H1 (cell line): ENCODE measurements at places on chromosomes 6 and 20.

DNA sequence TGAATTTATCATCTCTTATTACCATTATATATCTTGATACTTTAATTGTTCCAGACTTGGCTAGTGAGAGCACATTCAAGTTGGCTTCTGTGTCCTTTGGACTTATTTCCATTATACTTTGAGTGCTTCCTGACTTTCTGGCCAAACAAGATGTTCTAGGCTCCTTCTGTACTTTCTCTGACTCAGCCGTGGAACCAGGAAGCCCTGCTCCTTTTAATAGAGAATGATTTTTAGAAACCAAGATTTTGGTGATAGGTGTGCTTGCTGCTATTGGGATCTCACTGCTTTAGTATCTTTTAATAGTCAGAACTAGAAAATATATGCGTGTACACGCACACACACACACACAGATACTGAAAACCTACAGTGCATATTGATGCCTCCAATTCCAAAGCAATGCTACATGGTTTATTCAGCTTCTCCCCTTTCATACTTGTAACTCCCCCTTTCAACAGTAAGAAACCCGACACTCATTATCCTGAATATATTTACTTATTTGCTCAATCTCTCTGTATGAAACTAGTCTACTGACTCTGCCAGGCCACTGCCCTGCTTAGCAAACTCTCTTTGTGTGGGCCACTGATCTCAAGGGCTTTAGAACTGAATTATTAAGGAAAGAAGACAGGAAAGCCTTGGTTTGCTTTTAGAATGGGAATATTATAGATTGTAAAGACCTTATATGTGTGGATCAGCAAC is 42.7 kb upstream of the EZR start:
- no peak for DNase-seq

GRCh38 chr6:49553384-49553783 is 2.9 kb downstream of the C6orf141 start:
- DNase-seq, result no peak

GRCh38 chr6:119067091-119067490 is 11.4 kb downstream of the FAM184A start:
- no peak for DNase-seq

- DNase-seq, result no peak
These were observed 47.2 kb downstream of the DUSP22 start for GRCh38 chr6:339480-339879.

DNA sequence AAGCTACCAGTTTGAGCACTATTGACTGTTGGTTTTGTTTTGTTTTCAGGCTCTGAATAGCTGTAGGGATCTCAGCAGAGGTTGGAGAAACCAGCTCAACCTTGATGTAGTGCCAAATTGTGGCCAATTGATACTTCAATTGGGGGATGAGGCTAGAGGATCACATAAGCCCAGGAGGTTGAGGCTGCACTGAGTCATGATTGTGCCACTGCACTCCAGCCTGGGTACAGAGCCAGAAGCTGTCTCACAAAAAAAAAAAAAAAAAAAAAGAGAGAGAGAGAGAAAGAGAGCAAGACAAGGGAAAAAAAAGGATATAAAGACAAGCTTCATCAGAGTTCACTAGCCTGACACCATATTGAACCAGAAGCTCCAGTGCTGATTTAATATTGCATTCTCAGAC is 702.1 kb downstream of the FRK start:
- no peak for DNase-seq

- DNase-seq, result no peak
These were observed 40.8 kb upstream of the CALHM6 start for GRCh38 chr6:116420341-116420740.

GRCh38 chr20:31870726-31871617 is 538 bp downstream of the TTLL9 start:
- DNase-seq, result peak; percentile 48

DNA sequence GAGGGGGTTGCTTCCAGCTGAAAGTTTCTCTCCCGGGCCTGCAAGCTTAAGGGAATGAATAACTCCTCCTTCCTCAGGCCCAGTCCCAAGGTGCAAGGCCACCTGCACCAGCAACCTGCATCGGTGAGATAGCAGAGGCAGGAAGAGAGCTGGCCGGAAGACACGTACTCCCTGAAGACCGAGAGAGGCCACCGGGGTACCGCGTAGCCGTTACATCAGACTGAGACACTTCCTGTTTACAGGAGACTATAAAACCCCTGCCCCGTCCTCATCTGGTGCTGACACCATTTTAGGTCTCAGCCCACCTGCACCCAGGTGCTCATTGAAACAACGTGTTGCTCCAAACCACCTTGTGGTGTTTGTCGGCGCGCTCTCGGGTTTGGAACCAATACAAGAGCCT is 60.5 kb upstream of the PRND start:
- no peak for DNase-seq

DNA sequence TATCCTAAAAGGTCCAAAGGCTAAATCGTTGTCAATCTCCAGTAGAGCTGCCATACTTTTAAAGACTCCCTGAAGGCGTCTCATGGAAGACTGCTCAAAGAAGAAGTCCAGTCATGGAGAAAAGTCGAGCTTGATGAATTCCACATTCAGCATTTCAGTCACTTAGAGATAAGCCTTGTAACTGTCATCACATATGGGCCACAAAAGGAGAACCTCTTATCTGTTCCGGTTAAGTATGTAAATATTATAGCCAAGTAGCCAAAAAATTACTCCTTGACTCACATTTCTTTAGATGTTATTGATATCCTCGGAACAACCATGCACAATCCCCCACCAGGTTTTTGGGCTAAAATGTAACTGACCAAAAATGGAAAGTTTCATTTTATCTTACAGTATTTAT is 9.8 kb upstream of the CNKSR3 start:
- DNase-seq, result no peak

- no peak for DNase-seq
These were observed 16.2 kb downstream of the HLA-DPB1 start for GRCh38 chr6:33091957-33092356.

DNA sequence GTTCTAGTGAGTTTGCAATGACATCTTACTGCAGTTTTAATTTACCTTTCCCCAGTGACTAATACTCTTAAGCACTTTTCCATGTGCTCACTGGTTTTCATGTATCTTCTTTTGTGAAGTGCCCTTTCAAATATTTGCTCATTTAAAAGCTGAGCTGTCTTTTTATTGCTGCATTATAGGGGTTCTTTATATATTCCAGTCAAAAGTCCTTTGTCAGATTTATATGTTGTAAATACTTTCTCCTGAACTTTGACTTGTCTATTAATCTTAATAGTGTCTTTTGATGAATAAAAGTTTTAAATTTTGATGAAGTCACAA is 50.2 kb upstream of the ELOVL5 start:
- no peak for DNase-seq

- no peak for DNase-seq
These were observed 62.9 kb upstream of the ZNF217 start for GRCh38 chr20:53656293-53657202.

GRCh38 chr20:10876558-10876957 is 202.8 kb upstream of the JAG1 start:
- no peak for DNase-seq

- no peak for DNase-seq
These were observed 91.7 kb downstream of the CLIC5 start for GRCh38 chr6:45923831-45924391.

- no peak for DNase-seq
These were observed 3.1 kb downstream of the CHMP4B start for GRCh38 chr20:33814238-33814712.

DNA sequence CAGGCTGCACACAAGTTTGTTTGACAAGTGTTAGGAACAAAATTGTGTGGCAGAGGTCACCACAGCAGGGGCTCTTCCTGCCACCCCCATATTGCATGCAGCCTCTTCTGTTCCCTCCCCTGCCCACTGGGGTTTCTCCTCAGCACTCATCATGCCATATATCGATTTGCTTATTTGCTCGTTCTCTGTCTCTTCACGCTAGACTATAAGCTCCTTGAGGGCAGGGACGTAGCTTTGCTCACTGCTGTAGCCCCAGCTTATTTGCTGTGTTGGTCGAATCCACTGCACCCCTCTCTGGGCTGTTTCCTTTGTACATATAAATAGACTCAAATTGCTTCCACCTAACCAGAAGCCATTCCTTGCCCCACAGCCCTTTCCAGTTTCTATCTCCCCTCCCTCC is 19.6 kb downstream of the MAS1 start:
- no peak for DNase-seq

DNA sequence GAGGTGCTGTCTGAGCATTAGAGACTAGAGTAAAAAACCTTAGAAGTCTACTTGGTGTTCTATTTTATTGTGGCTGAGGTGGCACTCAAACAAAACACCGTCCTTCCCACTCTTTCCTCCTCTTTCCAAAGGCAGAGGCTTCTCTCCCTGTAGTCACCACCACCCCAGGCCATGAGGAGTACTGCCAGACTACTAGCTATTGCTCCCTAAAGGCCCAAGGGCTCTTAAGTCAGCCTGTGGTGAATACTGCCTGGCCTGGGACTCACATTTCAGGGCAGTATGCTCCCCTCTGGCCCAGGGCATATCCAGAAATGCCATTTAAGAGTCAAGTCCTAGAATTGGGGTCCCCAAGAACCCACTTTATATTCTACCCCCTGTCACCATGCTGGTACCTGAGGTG is 309.7 kb upstream of the IMPG1 start:
- no peak for DNase-seq

DNA sequence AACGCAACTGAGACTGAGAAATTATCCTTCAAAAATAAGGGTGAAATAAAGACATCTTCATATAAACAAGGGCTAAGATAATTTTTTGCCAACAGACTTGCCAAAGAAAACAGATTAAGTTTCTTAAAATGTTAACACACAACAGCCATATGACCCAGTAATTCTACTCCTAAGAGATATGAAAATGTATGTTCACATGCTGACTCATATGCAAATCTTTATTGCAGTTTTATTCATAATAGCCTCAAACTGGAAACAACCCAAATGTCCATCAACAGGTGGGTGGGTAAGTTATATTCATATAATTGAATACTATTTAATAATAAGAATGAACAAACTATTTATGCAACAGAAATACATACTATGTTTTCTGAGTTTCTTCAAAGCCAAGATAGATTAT is 140.1 kb downstream of the REV3L start:
- DNase-seq, result no peak

- no peak for DNase-seq
These were observed 113.8 kb downstream of the CEBPB start for GRCh38 chr20:50304501-50304856.

GRCh38 chr6:110650755-110651154 is 164.5 kb downstream of the CDK19 start:
- no peak for DNase-seq

- DNase-seq, result no peak
These were observed 12.6 kb downstream of the PLCB4 start for GRCh38 chr20:9081423-9081966.

DNA sequence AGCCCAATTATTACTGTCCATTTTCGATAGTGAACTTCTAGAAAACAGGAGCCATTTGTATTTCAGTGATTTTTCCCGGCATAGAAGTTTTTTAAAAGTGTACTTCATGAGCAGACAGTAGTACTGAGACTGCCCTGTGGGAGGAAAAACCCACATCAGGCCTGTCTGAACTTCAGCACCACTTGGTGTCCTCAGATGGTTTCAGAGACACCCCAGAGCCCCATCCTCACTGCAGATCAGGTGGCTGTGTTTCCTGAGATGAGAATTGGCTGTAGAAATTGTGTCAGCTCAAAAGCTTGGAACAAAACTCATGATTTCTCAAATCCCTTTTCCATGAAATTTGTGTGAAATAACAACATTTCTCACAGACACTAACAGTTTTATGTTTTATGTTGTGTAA is 110.0 kb upstream of the RIN2 start:
- no peak for DNase-seq

- DNase-seq, result no peak
These were observed 76.1 kb downstream of the COL19A1 start for GRCh38 chr6:69942485-69942884.

- no peak for DNase-seq
These were observed 4.7 kb upstream of the LTV1 start for GRCh38 chr6:143838395-143838794.

DNA sequence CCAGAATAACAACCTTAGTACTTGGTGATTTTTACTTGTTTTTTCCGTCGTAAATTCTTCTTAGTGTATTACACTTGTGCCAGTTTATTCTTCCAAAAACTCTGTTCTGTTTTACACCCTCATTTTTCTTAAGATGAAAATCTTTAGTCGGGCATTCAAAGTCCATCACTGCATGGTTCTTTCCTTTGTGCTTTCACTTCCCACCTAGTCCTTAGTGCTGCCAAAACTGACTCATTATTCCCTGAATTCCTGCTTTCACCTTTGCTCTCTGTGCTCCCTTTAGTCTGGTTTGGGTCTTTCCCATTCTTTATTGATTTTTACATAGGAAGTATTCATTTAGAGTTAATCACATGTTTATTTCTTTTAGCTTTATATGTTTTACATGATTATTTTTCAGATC is 3.3 kb downstream of the TRMT11 start:
- DNase-seq, result no peak

- no peak for DNase-seq
These were observed 15.8 kb upstream of the MAP7 start for GRCh38 chr6:136566007-136566487.

DNA sequence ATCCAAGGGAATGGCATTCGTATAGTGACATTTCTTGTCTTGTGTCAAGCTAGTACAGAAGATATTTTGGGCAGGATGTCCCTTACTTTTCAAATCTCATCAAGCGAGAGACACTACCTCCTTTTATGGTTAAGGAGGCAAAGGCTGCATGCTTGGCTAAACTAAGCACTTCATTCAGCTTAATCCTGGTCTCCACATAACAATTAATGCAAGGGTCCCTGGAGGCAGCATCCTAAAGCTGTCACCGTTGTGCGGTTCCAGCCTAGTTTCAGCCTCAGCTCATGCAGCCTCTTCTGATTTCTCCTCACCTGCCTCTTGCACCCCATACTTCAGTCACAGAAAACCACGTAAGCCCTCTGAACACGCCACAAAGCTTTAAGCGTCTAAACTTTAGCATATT is 67.1 kb upstream of the SLC22A23 start:
- no peak for DNase-seq

DNA sequence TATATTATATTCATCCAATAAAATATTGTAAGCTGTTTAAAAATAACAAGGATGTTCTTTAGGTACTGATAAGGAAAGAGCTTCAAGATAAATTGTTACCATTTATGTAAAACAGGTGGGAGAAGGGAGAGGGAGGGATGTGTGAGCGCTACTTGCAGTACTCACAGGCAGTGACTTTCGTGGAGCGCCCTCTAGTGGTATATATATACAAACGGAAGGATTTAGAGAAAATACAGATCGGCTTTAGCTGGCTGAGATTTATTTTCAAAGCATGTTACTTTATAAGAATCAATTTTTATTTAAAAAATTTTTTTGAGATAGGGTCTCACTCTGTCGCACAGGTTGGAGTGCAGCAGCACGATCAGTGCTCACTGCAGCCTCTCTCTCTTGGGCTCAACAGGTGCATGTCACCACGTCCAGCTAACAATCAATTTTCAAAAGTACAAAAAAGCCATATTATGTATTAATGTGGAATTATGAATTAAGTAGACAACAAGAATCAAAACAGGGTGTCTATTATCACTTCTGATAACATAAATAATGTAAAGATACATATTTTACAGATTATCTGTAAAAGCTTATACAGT is 3.3 kb upstream of the MOG start:
- no peak for DNase-seq

- DNase-seq, result no peak
These were observed 1.3 kb downstream of the OVOL2 start for GRCh38 chr20:18056174-18057100.
